ENCODE measurements at places on chromosomes 3 and 15. TPM values are rescaled to one million over a fixed set of nuclear protein-coding genes. Genes with fewer than 3 reads are reported as not detected.

DNA sequence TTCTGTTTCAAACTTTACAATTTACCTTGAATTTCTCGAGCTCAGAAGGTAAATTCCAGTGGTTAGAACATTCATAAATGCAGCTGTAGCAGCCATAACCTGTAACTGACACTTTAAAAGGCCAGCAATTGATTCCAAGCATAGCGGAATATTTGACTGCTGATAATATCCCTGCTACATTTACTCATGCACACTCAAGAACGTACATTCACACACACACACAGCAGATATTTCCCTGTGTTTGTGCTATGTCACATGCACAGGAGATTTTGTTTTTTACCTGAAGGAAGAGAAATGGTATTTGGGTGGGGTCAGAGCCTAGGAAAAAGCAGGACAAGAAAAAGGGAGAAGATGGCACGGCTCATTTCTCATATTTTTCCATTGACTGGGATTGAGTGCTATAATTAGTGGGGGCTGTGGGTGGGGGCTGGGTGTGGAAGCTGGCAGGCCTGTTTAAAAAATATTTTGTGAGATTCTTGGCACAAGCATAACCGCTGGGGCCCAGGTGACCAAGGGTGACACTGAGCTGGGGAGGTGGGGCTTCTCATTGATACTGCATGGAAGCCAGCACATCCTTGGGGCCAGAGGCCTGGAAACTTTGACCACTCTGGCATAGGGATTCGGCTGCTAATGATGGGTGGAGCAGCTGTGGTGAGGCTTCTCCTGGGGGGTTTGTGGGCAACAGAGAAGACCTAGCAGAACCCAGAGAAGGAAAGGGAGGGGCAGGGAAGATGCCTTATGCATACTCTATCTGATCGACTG, 88.9 kb upstream of the TPRG1 start:
- no peak for DNase-seq

DNA sequence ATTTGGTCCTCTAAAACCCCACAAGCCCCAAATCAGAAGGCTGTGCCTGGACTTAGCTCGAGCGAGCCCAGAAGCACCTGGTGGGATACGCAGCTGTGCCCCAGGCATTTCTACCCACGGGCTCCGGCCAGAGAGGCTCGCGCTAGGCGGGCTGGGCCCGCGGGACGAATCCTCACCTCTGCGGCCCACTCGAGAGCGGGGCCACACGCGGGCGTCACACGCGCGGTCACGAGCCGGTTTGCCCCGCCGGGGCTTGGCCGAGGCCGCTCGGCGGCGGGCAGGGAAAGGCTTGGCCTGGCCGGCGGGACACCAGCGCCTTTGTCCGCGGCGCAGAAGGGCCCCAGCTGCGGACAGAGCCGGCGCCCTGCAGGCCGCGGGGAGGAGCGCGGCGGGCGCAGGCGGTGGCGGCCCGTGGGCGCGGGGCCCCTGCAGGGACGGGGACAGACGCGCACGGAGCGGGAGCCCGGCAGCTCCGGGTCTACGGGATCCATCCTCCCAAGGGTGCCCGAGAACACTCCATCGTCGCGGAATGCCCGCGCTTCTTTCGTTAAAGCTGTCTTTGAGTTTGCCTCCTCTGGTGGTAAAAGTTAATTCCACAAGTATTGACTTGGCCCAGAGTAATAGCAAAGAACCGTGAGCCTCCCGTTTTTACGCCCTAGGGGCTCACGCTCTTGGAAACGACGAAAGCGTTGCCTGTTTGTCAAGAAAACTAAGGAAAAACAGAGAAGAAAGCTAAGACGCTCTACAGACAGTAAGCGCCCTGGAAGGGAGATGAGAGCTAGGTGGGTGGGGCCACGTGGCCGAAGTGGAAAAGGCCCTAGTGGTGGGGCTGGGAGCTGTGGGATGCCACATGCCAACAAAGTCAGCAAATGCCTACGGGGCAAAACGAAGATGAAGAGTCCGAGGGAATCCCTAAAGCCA, 26.4 kb downstream of the TYRO3 start:
- no peak for DNase-seq

- no peak for DNase-seq
Measured at GRCh38 chr3:61227799-61228198, 23.5 kb downstream of the FHIT start.

DNA sequence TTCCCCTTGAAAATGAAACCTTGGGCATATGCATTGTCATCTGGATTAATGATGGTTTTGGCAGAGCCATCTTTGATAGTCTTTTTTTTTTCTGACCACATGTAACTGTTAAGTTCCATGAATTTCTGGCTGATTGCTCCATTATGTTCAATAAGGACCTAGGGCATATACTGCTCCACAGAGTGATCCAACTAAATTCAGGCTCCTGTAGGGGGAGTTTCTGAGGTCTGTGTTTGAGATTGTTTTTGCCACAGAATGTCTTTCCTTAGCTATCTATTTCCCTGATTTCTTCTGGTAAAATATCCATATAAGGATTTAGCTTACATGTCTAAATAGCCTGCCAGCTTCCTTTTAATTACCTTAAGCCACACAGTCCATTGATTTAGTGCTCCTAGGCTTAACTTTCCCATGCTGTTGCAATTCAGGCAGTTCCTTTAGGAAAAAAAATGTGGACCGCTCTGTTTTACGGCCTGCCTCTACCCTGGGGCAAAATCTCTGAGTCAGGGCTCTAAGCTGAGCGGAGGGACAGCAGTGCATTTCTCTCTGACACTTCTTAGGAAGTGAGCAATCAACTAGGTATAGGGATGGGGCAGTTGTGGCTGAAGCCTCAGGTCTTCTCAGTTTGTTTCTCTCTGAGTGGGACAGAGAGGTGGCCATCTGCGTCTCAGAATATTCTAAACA, 796.2 kb downstream of the NR2F2 start:
- DNase-seq = no peak

DNA sequence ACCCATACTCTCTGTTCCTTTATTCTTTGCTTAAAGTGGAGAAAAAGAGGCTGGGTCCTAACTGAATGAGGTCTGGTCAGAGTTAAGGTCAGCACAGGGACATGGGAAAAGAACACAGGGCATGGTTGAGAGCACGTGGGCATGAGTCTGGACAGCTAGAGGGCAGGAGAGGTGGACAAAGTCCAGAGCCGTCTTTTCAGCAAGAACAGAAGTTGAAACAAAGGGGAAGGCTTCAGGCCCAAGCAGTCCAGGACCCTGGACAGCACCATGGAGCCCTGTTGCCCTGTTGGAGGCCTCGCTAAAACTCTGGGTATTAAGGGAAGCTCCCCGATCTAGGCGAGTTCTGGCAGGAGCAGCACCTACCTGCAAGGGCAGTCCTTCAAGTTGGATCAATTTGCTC, 50.7 kb downstream of the XYLB start:
- peak; percentile 39 for DNase-seq

DNA sequence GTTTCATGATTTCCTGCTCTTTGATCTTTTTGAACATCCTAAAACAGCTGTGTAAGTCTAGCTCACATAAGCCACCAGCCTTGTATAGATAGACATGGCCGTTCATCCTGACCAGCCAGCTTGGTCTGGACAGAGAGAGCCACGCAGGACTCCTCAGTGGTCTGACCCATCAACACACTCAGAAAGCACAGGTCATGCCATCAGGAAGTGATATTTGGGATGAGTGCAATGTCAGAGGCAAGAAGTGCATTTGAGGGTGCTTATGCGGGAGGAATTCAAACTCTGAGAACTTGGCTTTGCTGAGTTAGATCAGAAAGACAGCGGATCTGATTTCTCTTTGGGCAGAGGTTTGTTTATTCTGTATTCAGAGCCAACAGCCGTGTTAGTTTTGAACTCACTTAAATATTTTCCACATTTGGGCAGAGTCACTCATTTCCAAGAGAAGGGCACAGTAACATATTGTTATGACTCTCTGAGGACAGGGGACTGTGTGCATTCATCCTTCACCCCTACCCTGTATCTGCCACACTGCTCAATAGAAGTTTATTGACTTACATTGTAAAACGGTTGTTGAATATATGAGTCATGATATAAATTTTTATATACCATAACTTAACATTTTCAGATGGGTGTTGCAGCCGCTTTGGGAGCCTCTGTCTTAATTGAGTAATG, 225.3 kb upstream of the LYSMD4 start:
- no peak for DNase-seq

Gene PAQR5
- polyA plus RNA-seq = 32.6 TPM

Gene IL16
- 6.2 TPM for polyA plus RNA-seq

Gene GPR149
- 0.55 TPM for polyA plus RNA-seq

Gene KLHL25
- polyA plus RNA-seq = 3.3 TPM

- no peak for DNase-seq
Measured at GRCh38 chr3:37999836-38000235, 9.2 kb downstream of the VILL start.

DNA sequence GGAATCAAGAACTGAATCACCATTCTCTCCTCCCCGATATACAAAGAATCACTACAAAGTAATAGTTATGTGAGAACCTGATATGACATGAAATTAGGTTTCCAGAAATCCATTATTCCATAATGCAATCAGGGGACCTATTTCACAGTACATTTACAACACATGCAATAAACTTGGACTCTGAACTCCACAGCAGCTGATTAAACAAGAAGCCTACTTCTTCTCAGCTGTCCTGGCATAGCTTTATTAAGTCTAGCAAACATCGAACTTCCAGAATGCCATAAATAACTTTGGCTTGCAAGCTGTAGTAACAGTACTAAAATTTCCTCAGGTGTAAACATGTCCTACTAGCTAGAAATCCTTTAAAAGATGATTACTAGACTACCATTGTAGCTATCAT, 17.8 kb downstream of the PDCD10 start:
- DNase-seq = no peak

- DNase-seq = no peak
Measured at GRCh38 chr15:98860281-98861041, 147.1 kb downstream of the PGPEP1L start.

- DNase-seq = no peak
Measured at GRCh38 chr3:53199834-53200233, 38.8 kb downstream of the PRKCD start.

Data from left renal pelvis (tissue), 4 donors.